Hepatocyte (in vitro differentiated cells): ENCODE measurements at places on chromosomes 6 and 20. TPM values are rescaled to one million over a fixed set of nuclear protein-coding genes. Genes with fewer than 3 reads are reported as not detected.

- no peak for DNase-seq
Observed at GRCh38 chr20:60097285-60097684, 139.1 kb downstream of the CDH26 start.

GRCh38 chr6:1473166-1473565, 83.8 kb downstream of the FOXF2 start:
- DNase-seq: no peak

LIN28B gene
- total RNA-seq: 8.6 and 8.9 TPM in 2 replicates

DNA sequence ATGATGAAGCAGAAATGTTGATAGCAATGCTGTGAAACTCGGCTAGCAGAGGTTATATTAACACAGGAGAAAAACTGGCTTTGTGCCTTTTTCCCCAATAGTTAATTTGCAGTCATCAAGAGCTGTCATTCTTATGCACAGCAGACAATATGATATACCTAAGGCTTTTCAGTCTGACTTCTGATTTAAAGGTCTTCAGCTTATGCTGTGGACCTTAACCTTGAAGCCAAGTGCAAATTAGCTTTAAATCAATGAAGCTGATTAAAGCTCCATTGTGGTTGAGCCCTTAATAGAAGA, 171.6 kb upstream of the ID4 start:
- DNase-seq: no peak

- no peak for DNase-seq
Observed at GRCh38 chr6:163759542-163759941, 345.0 kb downstream of the QKI start.

GPR6 gene
- not detected in 2 replicates for total RNA-seq

- peak; percentile 45 for DNase-seq
Observed at GRCh38 chr20:19609642-19610223, 148.3 kb upstream of the RIN2 start.

- peak; percentile 84 for DNase-seq
Observed at GRCh38 chr6:73521351-73521985, 636 bp upstream of the EEF1A1 start.

DNA sequence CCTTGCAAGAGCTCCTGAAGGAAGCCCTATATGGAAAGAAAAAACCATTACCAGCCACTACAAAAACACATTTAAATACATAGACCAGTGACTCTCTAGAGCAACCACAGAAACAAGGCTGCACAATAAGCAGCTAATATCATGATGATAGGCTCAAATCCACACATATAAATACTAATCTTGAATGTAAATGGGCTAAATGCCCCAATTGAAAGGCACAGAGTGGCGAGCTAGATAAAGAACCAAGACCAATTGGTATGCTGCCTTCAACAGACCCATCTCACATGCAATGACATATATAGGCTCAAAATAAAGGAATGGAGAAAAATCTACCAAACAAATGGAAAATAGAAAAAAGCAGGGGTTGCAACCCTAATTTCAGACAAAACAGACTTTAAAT, 153.0 kb downstream of the LRRC1 start:
- no peak for DNase-seq

- DNase-seq: peak; percentile 10
Observed at GRCh38 chr6:55319961-55320695, 7.1 kb upstream of the GFRAL start.

- no peak for DNase-seq
Observed at GRCh38 chr20:53284696-53285095, 308.9 kb downstream of the ZNF217 start.

TRMT11 gene
- total RNA-seq: 20.7 and 27.6 TPM in 2 replicates

GSTA3 gene
- total RNA-seq: not detected in 2 replicates

DNA sequence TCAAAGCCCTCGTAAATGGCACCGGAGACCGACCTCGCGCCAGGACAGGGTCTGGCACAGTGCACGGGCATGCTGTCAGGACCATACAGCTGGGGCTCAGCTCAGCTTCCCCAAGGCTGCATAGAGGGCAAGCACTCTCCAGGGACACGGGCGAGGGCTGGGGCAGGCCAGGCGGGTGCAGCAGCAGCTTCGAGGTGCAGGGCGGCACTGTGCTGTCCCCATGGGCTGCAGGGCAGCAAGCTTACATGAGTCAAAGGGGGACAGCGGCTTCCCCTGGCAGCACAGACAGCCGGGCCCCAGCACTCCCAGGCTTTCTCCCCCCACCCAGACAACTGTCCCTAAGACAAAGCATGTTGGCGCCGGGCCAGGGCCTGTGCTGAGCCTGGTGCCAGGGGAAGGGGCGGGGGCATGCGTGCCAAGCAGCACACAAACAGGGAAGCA, 25.7 kb downstream of the PSMG4 start:
- no peak for DNase-seq

DNA sequence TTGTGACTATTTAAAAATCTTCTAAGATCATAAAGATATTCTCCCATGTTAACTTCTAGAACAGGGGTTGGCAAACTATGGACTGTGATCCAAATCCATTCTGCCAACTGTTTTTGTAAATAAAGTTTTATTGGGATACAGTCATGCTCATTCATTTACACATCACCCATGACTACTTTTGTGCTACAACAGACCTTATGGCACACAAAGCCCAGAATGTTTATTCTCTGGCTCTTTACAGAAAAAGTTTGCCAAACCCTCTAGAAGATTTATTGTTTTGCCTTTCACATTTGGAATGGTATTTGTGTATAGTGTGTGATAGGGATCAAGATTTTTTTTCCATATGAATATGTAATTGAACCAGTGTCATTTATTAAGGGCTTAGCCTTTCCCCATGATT, 341.7 kb downstream of the CD83 start:
- DNase-seq: no peak

GMPR gene
- 6.1 and 8.7 TPM in 2 replicates for total RNA-seq

DNA sequence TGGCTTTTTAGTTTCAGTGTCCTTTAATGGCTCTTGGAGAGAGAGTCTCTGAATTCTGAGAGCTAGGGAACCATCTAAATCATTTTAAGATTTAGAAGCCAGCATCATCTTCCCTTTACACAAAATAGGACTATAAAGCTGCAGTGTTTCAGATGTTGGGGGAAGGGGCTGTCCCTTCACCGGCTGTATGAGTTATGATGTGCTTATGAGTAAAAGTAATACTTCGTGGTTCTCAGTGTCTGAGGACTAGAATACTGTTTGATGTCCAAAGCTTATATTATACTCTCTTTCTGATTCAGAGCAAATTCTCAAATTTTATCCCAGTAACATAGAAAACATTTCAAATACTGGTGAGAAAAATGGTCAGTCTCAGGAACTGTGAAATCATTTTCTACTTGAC, 63.5 kb upstream of the FAM8A1 start:
- no peak for DNase-seq

STMN3 gene
- total RNA-seq: 13.2 and 14.4 TPM in 2 replicates

CAPN11 gene
- total RNA-seq: 0.16 and 0.23 TPM in 2 replicates

GRCh38 chr20:22680031-22680740, 95.8 kb upstream of the FOXA2 start:
- DNase-seq: peak; percentile 38

- DNase-seq: peak; percentile 32
Observed at GRCh38 chr6:45710304-45710821, 305.3 kb downstream of the CLIC5 start.

DNA sequence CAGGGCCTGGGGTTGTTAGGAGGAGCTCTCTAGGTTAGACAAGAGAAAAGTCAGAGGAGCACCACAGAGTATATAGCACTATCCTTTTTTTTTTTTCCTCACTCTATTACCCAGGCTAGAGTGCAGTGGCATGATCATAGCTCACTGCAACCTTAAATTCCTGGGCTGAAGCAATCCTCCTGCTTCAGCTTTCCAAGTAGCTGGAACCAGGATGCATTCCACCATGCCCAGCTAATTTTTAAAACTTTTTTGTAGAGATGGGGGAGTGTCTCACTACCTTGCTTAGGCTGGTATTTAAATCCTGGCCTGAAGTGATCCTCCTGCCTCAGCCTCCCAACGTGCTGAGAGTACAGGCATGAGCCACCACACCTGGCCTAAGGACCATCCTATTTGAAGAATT, 19.3 kb upstream of the AKIRIN2 start:
- DNase-seq: no peak

MAP7 gene
- total RNA-seq: 22.9 and 24.1 TPM in 2 replicates

DNA sequence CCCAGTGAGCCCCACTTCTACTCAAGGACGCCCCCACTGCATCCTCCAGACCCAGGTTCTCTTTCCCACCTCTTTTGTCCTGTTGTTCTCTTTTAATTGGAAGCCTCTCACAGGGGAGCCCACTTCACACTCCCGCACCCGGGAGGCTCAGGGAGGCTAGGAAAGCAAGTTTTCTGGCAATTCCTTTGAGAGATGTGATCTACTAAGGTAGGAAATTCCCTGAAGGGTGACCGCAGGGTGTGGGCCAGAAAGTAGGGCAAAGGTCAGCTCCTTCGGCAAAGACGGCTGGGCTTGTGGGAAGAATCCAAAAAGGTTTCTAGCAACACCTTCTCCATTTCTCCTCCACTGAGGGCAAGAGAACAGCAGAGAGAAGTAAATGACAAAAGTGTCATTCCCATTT, 98.1 kb upstream of the PTPN1 start:
- no peak for DNase-seq

DNA sequence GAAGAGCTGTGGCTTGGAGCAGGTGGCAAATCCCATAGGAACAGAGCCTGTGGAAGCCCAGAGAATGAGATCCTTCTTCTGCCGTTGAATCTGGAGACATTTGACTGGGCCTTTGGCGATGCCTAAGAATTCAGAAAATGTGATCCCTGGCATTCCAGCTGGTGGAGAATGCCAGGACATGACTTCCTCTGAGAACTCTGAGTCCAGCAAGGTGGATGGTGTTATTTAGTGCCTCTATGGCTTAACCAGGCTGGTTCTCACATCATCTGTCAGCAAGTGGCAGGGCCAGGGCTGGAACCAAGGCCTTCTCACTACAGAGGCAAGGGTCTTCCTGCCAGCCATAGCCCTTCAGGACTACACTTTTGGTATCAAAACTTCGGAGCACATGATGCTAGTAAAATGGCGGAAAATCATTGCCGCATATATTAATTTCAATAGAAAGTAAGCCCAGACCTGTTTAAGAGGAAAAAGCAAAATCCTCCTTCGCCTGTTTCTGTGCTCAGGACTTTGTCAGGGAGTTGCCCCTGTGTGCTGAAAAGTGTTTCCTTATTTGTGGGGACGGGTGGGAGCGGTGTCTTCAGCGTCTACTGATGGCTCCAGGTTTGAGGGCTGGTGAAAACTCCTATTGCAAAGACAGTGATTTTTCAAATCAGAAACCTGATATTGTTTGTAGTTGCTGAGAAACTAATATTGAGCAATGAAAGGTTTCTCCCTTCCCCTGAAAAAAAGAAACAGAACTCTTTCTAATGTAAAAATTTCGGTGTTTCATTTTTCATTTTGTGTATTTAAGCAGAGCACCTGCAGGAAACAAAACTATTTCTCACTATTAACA, 23.9 kb downstream of the DUSP22 start:
- no peak for DNase-seq

DNA sequence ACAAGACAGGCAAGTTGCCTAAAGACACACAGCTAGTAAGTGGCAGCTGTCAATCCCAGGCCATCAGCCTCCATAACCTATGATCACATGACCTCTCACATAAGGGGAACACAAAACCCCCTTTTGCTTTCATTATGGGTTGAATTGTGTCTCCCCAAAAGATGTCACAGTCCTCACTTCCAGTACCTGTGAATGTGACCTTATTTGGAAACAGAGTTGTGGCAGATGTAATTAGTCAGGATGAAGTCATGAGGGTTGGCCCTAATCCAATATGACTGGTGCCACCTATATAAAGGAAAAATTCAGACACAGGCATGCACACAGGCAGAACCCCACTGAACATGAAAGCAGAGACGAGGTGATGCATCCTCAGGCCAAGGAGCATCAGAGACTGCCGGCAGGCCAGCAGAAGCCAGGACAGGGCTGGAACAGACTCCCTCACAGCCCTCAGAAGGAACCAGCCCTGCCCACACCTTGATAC, 33.6 kb downstream of the GFOD1 start:
- no peak for DNase-seq

GRCh38 chr6:69216127-69216526, 580.7 kb downstream of the LMBRD1 start:
- DNase-seq: no peak

RSPH4A gene
- total RNA-seq: 0.12 and 0.83 TPM in 2 replicates

DNA sequence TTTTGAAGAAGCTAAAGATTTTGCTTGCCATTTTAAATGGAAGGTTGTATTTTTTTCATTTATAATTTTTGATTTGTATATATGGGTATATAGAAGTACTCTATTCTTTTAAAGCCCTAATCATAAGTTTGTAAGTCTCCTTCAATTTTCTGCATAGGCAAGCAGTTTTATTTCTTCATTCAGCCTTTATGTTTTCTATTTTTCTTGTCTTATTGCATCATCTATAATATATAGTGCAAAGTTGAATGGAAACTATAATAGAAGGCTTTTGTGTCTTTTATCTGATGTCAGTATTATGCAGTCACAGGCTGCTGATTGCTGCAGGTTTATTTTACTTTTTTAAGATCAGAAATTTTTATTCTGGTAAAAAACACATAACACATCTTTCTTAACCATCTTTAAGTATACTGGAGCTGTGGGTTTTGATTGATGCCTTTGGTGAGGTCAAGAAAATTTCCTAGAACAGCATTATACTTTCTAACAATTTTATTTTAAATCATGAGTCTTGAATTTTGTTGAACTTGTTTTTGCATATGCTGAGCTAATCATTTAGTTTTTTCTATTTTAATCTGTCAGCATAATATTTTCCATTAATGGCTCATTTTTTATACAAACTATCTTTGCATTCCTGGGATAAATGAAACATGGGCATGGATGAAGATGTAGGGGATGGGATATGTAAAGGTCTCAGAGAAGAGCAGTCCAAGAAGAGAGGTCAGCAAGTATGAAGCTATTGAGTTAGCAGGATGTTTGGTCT, 366.7 kb upstream of the MAP3K7 start:
- no peak for DNase-seq

SLC52A3 gene
- total RNA-seq: 0.33 and 0.80 TPM in 2 replicates

MYH7B gene
- total RNA-seq: 0.07 TPM in 1 of 2 replicates, not detected in the other
